Stimulated activated CD8-positive, alpha-beta memory T cell treated with anti-CD3 and anti-CD28 coated beads, Interleukin-12 subunit alpha, Interleukin-12 subunit beta, amount 100 ng/mL, for 4 hours (primary cell): ENCODE measurements at places on chromosomes 7 and 10.

GRCh38 chr10:80976658-80977057 is 439.0 kb downstream of the SH2D4B start:
- no peak for DNase-seq

- DNase-seq: no peak
Measured at GRCh38 chr7:116426428-116427156, 72.9 kb upstream of the CAV2 start.

GRCh38 chr7:75584354-75584753 is 92.2 kb downstream of the SPDYE5 start:
- no peak for DNase-seq

DNA sequence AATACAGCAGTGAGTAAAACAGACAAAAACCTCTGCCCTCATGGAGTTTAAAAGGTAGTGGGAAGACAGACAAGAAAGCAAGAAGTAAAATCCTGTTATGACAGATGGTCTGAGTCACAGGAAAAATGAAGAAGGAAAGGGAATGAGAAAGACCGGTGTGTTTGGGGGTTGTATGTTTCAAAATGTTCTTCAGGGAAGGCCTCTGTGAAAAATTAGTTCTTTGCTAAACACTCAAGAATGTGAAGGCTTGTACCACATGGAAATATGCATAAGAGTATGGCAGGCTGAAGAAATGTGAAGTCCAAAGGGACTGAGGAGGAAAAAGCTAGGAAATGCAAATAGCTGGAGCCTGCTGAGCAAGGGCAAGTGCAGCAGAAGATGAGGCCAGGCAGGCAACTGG is 315.9 kb upstream of the SEMA3A start:
- DNase-seq: no peak

GRCh38 chr7:75650681-75651080 is 88.1 kb downstream of the HIP1 start:
- no peak for DNase-seq

DNA sequence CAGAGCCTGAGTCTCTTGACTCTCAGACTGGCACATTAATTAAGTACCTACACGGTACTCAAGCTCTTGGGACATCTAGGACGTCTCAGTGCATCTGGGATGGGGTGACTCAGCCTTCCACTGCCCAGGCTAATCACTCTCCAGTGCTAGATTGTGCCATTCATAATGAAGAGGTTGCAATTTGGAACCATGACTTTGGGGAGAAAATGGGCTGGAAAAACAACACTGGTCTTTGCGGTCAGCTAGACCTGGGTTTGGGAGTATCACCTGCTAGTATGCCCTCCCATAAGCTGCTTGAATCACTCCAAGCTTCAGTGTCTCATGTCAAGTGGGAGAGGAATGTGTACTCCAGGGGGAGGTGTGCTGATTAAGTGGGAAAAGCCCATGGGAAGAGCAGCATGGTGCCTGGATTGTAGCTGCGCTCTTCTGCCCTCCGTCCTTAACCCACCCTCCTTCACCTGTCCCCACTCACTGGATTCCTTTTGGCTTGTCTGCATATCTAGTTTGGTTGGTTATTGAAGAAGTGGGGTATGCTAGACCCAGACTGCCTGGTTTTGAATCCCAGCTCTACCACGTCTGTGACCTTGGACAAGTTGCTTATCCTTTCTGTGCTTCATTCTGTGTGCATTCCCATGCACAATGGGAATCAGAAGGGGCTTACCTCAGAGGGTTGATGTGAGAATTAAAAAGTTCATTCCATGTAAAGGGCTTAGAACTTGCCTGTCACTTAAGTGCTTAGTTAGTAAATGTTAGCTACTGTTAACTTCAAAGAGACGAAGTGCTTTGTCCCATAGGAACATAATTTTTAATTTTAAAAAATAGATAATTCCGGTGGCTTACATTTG is 3.8 kb downstream of the NFE2L3 start:
- DNase-seq: no peak

DNA sequence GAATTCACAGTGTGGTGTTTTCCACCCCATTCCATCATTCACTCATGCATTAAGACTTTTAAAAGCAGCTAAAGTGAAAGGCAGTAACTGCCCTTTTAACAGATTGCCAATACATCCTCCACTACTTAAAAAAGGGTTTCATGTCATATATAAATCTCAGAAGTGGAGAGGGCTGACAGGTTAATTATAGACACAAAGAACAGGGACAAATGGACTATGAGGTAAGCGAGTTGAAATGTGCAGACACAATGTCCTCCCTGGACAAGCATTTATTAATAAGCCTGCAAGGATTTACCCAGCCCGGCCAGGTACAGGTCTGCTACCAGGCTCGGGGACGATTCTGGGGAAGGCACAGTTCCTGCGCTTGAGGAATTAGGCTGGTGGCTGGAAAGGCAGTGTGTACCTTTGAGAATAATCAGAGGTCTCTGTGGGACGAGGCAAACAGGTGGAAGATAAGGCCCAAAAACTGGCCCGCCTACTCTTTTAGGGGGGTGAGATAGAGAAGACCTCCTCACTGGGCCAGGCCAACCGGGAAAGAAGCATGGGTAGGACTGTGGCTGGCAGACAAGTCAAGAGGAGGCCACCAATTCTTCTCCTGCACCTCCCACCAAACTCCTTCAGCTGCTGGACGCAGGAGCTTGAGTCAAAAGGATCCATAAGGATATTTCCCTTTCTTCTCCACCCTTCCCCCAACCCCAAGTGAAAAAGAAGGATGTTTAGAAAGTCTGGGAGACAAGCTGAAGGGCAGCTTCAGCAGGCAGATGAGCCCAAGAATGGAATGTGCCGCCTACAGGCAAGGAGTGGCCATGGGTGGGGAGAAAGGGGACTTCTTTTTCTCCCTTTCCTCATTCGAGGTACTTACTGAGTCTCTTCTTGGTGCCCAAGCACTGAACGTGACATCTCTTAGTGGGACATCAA is 1.5 kb downstream of the PDLIM1 start:
- DNase-seq: no peak

GRCh38 chr7:66576646-66577045 is 52.0 kb upstream of the KCTD7 start:
- DNase-seq: no peak

DNA sequence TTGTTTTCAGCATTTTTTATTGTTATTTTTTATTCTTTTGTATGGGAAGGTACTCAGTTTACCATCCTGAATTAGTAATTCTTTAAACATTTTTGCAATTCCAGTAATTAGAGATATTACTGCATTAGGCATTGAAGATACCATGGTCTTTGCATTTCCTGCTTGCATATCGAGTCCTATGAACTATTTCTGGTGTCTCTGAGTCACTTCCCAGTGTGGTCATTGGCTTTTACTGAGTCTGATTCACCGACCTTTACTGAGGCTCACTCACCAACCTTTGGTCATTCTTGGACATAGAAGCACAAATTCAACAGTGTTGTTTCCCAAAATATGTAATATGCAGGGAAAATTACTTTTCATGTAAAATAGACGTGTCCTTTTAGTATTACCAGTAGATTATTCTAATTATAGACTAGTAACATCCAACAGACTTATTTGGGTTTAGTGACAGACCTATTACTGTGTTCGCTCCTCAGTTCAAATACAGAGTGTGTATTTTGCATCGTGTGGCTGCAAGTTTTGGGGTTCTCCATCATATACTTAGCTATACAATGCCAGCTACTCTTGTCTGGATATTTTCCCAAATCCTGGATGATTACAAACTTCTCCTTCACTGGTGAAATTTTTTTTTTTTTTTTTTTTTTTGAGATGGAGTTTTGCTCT is 180.7 kb upstream of the PRSS1 start:
- no peak for DNase-seq

- DNase-seq: no peak
Measured at GRCh38 chr10:92972066-92972870, 88.3 kb upstream of the CYP26C1 start.

GRCh38 chr7:18831943-18832342 is 285.5 kb downstream of the TWIST1 start:
- no peak for DNase-seq

DNA sequence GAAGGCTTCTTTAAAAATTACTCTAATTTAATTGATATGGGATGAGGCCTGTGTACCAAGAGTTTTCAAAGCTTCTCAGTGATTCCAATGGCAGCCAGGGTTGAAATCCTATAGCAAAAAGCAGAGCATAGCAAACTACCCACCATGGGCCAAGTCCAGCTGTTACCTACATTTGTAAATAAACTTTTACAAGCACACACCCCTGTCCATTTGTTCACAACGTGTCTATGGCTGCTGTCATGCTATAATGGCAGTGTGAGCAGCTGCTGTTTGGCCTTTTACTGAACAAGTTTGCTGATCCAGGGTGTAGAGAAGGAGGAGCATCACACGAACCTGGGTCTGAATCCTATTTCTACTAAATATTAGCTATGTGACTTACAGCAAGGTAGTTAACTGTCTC is 50.0 kb downstream of the NPY start:
- DNase-seq: no peak

DNA sequence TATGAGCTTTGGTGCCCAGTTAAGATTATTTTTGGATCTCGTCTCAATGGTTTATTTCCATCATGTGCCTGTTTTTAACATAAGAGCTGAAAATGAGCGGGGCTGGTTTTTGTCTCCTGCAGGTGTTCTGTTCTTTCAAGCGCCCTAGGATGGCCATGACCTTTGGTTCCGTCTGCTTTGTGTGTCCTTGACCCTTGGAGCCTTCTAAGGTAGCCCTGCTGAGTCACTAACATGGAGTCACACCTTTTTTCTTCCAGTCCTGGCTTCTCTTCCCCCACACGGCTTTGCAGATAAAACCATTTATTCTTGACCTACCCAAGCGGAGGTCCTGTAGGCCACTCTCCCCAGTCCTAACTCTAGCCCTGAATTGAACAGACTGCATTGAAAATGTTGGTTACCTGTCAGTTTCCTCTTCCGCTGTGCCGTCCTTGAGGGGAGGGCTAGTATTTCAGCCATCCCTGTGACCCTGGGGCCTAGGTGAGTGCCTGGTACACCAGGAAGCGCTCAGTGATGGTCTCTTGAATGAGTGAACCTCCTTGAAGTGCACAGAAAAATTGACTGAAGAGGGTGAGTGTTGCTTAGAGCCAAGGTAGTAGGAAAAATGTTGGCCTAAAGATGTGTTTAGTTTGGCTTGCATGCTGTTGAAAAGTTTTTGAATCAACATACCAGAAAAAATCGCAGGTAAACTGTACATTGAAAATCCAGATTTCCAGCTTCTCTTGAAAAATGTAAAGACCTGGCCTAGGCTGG is 48.0 kb downstream of the CAMK1D start:
- no peak for DNase-seq

GRCh38 chr7:102193806-102194205 is 92.9 kb upstream of the SH2B2 start:
- no peak for DNase-seq

DNA sequence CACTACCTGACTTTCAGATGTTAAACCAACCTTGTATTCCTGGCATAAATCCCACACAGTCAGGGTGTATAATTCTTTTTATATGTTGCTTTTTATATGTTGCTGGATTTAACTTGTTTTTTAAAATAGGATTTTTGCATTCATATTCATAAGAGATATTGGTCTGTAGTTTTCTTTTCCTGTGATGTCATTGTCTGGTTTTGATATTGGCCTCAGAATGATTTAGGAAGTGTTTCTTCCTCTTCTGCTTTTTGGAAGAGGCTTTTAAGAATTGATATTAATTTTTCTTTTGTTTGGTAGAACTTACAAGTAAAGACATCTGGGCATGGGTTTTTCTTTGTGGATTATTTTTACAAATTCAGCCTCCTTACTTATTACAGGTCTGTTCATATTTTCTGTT is 93.1 kb downstream of the CARD11 start:
- no peak for DNase-seq

DNA sequence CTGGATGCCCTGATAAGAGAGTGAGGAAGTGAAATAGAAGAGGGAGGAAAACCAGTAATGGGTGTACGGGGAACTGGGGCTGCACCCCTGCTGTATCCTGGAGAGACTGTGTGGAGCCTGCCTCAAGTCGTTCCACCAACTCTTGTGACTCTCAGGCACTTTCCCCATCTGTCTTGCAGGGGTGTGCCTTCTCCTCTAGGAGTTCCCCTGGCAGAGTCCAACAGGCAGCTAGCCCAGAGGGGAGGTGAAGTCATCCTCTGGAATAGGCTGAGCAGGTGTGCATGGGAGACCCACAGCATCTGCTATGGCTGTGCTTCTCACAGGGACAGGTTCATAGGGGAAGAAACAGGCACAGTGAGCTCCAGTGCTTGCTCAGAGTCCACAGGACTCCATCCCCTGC is 46.8 kb downstream of the WIPF3 start:
- DNase-seq: no peak

DNA sequence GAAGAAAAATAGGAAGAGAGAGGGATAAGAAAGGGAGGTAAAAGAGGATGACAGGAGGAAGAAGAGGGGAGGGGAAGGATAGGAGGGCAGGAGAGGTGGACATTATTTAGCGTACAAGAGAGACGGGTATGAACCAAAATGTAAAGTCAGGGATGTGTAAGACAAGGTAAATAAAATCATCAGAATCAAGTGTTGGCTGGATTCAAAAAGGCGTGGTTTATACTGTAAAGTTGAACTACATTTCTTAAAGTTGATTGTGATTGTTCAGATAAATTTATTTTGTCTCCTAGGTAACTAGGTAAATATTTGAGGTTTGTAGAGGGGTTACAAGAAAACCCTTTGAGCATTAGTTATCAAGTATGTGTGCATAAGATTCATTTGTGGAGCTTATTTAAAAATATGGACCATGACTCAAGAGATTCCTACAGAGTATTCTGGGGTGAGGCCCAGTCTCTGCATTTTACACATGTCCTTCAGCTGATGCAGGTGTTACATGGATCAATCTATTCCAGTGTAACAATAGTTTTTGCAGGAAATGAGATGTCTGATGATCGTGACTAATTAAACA is 512.1 kb upstream of the MBL2 start:
- DNase-seq: no peak
